ENCODE measurements at places on chromosomes 16 and 17.

DNA sequence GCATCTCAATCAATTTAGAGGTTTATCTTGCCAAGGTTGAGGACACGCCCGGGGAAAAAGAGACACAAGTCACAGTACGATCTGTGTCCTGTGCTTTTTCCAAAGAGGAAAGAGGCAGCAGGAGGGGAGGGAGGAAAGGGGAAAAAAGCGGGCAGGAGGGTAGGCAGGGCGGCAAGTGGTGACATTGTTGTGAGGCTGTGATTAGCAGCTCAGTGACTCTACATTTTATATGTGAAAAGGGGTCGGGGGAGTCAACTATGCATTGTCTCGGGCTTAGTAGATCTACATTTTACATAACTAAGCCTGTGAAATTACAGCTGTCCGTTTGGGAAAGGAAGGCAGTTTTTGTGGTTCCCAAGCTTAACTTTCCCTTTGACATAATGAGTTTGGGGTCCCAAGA, 22.2 kb upstream of the RIPOR1 start:
- no peak for DNase-seq

DNA sequence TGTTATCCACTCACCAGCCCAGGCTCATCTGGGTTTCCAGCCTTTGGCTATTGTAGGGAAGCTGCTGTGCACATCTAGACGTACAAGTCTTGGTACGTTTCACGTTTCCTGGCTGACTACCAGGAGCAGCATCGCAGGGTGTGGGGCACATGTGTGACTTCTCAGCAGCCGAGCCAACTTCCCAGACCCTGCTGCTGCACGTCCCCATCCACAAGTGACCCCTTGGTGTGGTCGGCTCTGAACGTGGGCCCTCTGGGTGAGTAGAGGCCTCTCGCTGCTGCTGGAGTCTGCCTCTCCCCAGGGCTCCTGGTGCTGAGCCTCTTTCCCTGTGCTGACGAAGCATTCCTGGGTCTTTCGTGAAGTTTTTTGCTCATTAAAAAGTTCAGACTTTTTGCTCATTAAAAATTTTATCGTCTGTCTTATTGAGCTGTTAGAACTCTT, 70.2 kb upstream of the ZNF750 start:
- DNase-seq = no peak

- DNase-seq = no peak
These were observed 6.6 kb downstream of the GSDMA start for GRCh38 chr17:39969375-39969774.

DNA sequence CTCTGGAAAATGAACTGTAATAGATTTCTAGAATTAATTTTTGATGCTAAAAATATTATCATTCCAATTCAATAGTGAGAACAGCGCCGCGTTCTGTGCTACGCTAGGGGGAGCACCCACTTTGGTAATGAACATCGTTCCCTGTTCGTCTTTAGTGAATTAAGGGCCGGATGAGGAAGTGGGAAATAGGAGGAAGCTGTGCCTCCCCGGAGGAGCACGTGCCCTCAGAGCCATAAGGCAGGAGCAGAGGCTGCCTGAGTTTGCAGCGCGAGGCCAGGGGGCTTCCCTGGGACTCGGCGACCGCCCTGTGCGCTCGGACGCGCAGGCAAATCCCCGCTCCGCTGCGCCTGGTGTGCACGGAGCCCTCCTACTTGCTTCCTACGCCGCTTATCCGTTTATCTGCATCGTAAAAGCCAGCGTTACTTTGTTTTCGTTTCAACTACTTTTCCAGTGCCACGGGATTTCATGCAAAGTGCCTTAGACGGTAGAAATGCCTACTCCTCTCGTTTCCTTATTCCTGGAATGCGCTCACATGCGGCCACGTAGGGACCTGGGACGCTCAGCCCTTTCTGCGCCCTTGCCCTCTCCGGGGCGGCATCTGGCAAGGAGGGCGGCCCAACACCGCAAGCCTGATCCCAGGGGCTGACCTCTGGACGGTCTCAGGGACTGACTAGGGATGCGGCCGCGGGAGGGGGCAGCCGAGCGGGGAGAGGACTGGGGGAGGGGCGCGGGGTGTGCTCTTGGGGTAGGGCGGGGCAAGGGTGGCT, 76.4 kb downstream of the KCNJ12 start:
- DNase-seq = peak; percentile 67

GRCh38 chr16:59688006-59688405, 953.9 kb upstream of the GOT2 start:
- DNase-seq = no peak

All from ELR (cell line).